ENCODE measurements at places on chromosomes 7 and 10.

DNA sequence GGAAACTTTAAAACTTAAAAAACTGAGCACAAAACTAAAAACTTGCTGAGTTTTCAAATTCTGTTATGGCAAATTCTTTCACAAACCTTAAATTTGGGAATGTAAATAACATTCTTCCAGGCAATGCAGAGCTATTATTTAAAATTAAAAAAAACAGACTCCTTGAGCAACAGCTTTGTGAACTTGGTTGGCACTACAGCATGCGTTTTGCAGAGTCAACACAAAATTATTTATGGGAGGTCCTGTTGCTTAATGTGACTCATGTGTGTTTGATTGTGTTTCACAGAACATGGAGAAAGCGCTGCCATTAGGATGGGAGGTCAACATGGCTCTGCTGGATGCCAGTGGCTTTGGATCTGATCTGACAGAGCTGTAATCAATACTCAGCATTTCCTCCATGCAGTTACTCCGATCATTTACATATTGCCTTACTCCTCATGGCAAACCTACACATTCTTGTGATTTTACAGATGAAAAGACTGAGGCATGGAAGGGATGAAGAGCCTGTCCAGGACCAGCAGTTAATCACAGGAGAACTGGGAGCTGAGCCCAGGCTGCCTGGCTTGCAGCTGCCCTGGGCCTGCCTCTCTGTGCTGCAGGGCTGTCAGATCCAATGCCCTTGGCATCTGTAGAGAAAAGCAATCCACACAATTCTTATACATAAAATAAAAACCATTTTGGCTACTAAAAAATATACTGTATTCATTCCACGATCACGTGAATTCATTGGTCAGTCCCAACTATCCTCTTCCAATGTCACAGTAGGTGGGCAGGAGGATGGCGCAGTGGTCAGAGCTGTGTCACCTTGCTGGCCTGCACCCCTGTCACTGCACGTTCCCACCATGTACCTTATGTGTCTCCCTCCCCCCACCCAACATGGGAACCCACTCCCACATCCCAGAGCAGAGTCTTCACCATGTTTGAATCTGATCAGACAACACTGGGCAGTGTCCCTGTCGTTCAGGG is 200.9 kb downstream of the CXCL12 start:
- DNase-seq = peak; percentile 66

DNA sequence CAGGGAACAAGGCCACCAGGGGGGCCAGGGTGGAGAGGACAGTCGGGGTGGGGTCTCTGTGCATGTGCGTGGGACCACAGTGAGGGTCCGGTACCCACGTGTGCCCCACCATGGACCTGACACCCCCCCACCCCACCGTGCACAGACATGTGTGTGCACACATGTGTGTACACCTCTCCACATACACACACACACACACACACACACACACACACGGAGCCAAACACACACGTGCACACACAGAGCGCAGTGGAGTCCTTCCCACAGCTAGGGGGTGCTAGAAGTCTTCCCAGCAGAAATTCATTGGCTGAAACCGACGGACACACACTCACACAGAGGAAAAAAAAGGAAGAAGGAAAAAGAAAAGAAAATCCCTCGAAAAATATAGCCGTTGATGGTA is 42.8 kb upstream of the GNA12 start:
- DNase-seq = peak; percentile 74

- no peak for DNase-seq
Measured at GRCh38 chr10:5632446-5632845, 33.9 kb downstream of the ASB13 start.

- no peak for DNase-seq
Measured at GRCh38 chr10:77228559-77228958, 409.0 kb downstream of the KCNMA1 start.

DNA sequence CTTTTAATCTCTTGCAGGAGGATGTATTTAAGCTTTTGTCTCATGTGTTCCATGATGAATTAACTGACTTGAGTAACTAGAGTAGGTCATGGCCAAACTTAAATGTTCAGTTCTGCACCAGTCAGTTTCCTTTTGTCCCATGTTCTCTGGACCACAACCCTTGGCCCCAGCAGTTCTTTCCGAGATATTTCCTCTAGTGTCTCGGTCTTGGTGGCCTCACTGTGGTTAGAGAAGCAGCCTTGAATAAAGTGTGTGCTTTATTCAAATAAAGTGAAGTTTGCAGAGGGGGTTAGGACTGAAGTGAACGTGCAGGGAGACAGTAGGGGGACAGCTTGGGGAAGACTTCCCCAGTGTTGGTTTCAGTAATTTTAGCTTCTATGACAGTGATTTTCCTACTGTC is 9.3 kb downstream of the ZNF212 start:
- DNase-seq = no peak

All from fibroblast of upper back skin (primary cell).